ENCODE measurements at places on chromosomes 4 and X.

GRCh38 chrX:10158279-10159144 is 1.7 kb downstream of the CLCN4 start:
- no peak for DNase-seq

- DNase-seq = peak; percentile 39
Observed at GRCh38 chr4:86595426-86595805, 1.3 kb downstream of the PTPN13 start.

DNA sequence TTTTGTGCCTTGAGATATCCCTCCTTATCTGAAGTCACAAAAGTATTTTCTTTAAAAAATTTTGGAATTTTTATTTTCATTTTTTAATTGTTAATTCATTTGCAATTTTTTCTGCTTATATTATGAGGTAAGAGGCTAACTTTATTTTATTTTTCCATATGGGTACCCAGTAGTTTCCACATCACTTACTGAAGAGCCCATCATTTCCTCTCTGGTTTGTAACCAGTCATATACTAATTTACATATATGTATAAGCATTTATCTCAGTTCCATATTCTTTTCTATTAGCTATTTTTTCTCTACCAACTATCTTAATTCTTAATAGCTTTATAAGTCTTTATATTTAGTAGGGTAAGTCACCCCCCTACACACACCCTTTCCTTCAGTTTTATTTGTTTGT is 27.0 kb downstream of the MGARP start:
- no peak for DNase-seq

DNA sequence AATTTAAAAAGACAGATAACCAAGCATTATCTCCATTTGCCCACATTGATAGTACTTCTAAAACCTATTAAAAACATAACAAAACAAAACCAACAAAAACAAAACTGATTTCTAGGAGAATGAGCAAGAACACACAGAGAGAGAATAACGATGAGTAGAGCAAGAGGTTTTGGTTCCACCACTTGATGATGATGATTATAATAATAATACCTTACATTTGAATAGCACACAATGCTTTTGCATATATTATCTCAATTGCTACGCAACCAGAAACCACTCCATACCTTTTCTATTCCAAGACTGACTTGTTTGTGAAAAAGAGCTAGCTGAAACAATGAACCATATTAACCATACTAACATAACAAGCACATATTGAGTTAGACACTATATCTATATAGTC is 1090.9 kb downstream of the SH3BGRL start:
- DNase-seq = no peak

DNA sequence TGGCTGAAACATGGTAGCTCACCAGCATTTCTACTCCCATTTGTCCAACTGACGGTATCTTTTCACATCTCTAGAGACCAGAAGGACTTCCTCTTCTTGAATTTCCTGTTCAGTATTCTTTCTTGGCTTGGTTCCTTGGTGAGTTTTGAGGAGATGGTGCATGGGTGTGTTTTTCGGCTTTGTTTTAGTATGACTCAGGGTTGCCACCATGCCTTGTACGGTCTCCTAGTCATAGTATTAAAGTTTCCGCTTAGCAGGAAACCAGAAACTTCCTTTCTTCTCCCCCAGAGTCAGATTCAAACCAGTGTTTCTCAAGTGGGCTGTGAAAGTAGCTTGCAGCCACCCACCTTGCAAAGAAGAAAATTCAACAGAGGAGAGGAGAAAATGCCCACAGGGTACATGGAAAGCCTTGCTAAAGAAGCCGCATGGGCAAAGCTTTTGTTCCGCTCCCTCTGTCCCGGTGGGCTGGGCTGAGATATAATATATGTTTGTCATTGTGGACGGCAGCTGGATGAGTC is 5.7 kb downstream of the CD99 start:
- DNase-seq = peak; percentile 90
